ENCODE measurements at places on chromosomes 16 and 17. TPM values are rescaled to one million over a fixed set of nuclear protein-coding genes. Genes with fewer than 3 reads are reported as not detected.

- no peak for DNase-seq
Observed at GRCh38 chr17:34146440-34147043, 108.5 kb upstream of the CCL2 start.

DNA sequence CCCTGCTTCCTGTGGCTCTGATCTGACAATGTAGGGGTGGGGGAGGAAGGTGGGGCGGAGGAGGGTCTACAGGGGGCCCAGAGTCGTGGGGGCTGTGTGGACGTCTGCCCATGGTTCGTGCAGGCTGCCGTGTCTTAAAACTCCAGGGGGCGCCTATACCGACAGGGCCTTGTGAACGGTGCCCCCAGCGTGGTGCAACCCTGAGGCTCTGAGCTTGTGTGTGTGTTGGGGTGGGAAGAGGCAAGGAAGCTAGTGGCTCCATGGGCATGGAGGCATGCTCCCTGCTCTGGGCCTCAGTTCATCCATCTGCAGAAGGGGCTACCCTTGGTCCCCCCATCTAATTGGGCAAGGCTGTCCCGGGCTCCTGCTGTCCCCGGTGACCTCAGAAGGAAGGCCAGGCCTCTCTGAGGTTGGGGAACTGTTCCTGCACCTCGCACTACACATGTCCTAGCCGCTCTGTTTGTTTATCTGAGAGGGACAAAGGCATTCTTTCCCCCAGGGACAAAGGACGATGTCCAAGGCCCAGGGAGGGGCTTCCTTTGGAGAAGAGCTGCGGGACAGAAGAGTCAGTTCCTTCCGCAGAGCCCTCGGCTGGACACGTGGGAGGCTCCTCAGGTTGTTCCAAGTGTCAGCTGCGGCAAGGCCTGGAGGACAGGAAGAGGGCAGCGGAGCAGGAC is 13.5 kb downstream of the CA4 start:
- no peak for DNase-seq

- DNase-seq: no peak
Observed at GRCh38 chr16:68696514-68696913, 40.6 kb upstream of the CDH1 start.

DNA sequence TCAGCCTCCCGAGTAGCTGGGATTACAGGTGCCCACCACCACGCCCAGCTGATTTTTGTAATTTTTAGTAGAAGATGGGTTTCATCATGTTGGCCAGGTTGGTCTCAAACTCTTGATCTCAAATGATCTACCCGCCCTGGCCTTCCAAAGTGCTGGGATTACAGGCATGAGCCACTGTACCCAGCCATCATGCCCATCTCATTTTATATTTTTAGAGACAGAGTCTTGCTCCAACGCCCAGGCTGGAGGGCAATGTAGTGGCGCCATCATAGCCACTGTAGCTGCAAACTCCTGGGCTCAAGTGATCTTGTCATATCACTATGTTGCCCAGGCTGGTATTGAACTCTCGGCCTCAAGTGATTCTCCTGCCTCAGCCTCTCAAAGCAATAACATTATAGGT is 43.2 kb upstream of the TRAP1 start:
- no peak for DNase-seq

DNA sequence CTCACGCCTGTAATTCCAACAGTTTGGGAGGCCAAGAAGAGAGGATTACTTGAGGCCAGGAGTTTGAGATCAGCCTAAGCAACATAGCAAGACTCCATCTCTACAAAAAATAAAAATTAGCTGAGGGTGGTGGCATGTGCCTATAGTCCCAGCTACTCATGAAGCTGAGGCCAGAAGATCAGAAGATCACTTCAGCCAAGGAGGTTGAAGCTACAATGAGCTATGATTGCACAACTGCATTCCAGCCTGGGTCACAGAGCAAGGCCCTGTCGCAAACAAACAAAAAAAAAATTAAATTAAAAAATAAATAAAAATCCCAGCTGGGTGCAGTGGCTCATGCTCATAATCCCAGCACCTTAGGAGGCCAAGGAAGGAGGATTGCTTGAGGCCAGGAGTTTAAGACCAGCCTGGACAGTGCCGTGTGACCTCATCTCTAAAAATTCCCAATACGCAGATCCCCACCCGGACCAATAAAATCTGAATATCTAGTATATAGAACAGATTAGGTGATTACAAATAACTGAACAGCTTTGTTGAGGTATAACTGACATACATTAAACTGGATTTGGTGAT is 18.2 kb upstream of the ATF7IP2 start:
- DNase-seq: no peak

DNA sequence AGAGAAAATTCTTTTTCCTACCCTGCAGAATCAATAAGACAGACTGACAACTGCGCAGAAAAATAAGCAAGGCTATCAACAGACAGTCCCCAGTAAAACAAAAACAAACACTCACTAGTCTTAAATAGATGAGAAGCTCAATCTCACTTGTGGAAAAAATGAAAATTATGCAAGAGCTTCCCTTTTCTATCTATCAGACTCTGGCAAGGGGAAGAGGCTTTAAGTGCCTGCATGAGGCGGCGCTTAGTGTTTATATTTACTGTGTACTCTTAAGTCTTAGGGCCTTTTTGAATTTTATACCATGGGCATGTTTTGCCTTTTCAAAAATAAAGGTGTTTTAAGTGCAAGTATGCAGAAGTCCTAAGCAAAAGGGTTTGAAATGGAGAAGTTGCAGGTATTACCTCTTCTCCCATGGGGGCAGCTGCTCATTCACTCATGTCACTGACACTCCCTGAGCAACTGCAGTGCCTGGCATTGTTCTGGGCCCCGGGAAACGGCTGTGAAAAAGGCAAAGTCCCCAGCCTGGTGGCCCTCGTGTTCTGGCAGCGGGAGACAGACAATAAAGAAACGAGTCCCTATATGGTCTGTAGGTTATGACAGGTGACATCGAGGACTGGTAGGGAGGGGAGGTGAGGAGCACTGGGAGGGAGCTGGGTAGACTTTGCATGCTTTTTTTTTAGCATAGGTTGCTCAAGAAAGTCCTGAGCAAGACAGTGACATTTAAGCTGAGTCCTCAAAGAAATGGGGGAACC is 35.2 kb downstream of the HSBP1 start:
- DNase-seq: no peak

DNA sequence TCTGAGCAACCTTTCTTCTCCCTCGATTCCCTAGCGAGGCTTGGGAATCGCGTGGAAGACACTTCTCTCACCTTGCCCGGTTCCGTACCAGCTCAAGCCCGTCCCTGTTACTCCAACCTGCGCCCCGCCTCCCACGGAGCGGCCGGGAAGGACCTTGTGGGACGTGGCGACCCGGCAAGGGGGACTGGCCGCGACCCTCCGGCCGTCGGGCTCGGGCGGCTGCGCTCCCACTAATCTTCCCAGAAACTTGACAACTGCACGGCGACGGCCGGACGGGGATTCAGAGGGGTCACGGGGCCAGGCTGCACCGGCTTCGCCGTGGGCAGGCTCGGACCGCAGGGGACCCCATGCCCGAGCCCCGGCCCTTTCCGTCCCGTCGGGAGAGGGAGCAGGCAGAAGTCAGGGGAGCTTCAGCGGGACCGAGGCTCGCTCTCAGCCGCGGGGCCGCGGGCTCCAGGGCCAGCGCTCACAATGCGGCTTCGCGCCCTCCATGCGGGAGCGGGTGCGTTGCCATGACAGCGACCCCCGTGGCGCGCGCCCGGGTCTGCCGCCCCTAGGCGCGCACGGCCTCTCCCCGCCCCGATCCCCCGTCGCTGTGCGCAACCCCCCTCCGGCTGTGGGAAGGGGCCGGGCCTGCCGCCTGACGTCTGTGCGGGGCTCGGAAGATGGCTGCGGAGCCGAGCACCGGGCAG is at the start of gene SGSM2:
SGSM2 (plus strand) TSS at position 650 of the 692 bp plus-strand sequence. CDS start 188 bp downstream, outside the sequence.
- peak; percentile 64 for DNase-seq

CXCL16 gene
- not detected for total RNA-seq

KRTAP4-9 gene
- not detected for total RNA-seq

DYNLL2 gene
- total RNA-seq: 15.5 TPM

All from SJSA1 (cell line).